8988T (cell line): ENCODE measurements at places on chromosomes 6 and 20.
A peak's percentile ranks its signal among the peaks of the same experiment; 100 is the strongest.

GRCh38 chr20:43040427-43040826, 149.3 kb downstream of the PTPRT start:
- no peak for DNase-seq

- DNase-seq, result no peak
These were observed 18.0 kb downstream of the SCAF8 start for GRCh38 chr6:154751011-154751800.

GRCh38 chr6:110491299-110491643, 14.9 kb upstream of the SLC22A16 start:
- DNase-seq, result no peak

DNA sequence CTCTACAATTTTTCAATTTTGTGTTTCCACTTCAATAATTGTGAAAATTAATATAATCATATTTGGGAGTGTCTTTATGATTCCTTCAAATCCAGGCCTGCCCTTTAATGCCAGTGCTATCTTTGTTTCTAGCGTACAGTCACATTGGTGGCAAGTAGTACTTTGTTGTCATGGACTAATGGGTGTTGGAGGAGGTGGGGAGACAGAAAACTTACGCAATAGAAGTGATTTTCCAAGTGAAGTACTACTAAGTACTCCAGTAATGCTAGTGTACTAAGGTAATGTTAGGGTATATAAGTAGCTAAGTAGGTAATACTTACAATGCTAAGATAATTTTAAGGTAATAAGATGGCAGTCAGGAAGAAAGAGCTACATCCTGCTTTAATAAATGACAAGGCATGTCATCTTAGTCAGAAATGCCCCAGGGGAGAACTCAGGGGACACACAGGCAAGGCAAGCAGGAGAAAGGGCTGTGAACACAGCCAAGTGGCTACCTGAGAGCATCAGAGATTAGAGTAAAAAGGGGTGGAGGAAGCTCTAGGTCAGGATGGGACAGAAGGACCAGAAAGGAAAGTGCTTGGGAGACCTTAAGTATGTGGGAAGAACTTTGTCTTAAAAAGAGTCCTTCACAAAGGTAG, 217.2 kb upstream of the PRDM1 start:
- DNase-seq, result no peak

GRCh38 chr6:12265791-12266190, 24.4 kb upstream of the EDN1 start:
- no peak for DNase-seq

DNA sequence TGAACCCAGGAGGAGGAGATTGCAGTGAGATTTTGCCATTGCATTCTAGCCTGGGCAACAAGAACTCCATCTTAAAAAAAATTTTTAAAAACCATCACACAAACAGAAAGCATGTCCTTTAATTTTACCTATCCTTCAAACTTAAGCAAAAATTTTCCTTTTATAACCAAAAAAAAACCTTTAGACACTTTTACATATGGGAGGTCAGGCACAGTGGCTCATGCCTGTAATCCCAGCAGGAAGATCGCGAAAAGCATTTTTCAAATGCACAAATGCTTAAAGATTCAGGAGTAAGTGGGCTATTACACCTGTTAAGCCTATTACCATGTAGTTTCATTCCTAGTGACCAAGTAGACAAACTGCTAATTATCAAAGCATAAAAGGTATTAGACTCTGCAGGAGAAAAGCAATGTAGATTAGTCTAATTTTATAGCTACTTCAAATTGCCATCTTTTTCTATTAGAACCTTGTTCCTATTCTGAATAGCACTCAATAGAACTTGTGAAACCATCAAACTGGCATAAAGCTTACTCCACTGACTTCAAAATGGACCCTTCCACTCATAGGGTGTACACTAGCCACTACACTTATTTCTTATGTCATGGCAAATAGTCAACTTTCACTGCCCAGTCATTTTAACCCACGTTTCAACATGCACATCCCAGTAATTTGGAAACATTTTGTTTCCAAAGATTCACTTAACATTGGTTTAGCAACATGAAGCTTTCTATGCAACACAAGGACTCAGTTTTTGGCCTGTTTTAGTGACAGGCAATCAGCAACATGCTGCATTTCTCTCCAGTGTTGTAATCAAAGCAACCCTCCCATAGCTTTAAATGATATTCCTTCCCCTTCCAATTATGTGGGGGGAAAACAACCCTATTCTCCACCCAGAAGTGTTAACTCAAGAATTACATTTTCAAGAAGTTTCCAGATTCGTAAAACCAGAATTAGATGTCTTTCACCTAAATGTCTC, 4.0 kb downstream of the EEF1A1 start:
- no peak for DNase-seq

- DNase-seq, result no peak
These were observed 570 bp downstream of the TULP4 start for GRCh38 chr6:158312672-158313397.

GRCh38 chr20:1940581-1940980, 45.4 kb downstream of the SIRPA start:
- no peak for DNase-seq

DNA sequence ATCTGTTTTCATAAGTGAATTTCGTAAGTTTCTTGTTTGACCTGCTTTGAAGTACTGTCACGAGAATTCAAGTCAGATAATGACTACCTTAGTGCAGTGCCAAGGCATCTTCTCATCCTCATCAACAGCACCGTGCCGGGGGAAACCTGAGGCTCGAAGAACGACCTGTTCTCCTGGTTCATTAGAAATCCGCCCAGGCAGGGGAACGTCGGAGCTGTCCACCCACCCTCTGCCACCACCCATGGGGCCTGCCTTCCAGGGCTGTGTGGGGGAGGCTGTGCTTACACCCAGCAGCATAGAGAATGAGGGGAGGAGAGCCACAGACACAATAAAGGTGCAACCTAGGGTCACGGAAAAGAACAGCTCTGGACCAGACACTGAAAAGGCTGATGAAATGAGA, 101.6 kb downstream of the RAMACL start:
- DNase-seq, result no peak

GRCh38 chr20:45779011-45779915, 12.4 kb downstream of the WFDC3 start:
- DNase-seq, result peak; percentile 46

DNA sequence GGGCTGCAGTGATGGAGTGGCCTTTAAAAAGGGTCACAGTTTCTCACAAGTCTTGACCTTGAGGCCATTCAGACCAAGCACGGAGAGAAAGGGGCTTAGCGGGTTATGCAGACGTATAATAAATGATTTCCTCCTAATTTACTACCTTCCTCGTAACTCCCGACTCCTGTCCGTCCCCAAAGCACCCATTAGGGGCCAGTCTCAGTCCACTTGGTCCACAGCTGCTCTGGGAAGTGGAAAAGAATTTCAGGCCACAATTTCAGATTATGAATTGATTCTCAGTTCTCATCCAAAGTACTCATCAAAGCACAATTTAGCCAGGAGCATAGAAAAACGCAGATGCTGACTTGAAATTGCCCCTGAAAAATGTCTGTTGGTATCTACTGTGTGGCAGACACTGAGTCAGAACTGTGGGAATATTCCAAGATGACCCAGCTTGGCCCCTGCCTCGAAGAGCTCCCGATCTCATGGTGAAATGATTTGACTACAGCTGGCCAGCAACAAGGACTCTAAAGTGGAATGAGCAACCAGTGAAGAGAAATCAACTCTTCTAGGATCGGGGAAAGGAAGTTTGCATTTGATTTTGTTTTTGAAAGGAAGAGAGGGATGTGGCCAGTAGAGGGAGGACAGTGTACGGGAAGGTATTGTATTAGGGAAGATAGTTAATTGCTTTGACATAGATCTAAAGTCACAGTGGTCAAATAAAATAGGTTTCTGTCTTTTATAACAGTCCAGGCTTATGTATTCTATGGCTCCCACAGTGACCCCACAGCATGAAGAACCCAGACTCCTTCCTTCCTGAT, 15.2 kb upstream of the STK35 start:
- no peak for DNase-seq

DNA sequence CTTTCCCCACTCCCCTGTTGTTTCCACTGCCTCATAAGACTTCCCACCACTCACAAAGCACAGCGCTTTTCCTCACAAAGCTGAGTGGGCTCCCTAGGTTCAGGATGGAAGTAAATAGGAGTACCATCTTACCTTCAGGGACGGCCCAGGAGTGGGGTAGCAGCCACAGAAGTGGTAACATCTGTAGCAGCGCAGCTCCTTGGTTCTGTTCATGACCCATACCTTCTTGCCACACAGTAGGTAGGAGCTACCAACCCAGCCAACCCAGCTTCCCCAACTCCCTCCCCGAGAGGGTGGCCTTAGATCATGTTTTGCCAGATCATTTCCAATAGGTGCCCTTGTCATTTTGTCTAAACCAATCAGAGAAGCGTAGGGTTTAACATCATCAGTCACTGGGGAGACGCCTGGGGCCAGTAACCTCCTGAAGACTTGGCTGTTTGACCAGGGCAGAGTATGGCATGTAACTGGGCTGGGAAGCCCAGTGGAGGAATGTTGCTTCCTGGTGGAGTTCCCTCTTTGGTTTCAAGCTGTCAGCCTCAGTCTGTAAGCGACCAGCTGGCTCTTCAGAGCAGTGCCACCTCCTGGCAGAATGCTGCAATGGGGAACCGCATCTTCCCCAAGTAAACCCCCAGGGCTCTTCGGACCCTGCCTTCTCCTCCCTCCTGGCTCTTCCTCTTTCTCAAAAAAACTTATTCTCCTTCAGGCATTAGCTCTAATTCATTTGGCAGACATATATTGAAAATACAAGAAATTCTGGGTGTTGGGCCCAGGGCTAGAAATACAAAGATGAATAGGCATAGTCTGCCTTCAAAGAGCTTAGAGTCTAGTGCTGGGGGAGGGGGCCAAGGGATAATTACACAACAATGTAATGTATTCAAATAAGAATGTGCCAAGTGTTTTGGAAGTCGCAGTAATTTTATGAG, at the start of gene HLA-DMA:
HLA-DMA (minus strand) TSS at position 281 of the 923 bp plus-strand sequence; CDS start at position 220, 61 bp downstream.
- DNase-seq, result no peak

- no peak for DNase-seq
These were observed 404.3 kb downstream of the EPM2A start for GRCh38 chr6:145331066-145331465.

GRCh38 chr6:56699066-56699654, 56.5 kb upstream of the DST start:
- no peak for DNase-seq

DNA sequence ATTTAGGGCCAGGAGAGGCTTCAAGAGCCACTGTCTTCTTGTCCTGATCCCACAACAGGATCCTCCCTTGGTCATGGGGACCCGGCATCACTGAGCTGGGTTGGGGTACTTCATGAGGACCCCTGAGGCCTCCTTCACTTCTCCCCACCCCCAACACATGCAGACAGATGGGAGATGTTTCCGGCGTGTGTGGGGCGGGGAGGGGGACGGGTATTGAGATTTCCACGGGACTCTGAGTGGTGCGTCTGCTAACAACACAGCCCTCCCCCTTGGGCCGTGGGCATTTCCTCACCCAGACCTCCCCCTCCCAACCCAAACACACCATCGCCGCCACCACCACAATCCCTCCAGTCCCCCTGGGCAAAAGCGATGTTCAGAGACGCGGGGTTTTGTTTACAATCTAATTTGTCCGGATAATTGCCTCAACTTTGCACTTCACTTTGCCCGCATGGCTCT, 906 bp upstream of the FOXP4 start:
- DNase-seq, result no peak

DNA sequence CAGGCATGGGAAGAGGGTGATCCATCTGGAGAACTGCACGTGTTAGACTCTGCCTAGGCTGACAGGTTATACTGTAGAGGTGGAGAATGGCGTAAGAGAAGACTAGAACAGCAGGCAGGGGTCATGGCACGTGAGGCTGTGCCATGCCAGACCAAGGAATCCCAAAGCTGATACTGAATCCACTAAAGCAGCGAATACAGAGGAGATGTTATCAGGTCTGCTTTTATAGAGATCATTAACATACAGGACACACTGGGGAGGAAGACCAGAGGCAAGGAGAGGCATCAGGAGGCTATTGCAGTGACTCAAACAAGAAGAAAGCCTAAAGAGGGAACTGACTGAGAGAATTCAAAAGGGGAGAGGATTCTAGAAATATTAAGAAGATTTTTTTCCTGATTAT, 12.9 kb downstream of the PHACTR1 start:
- DNase-seq, result no peak

DNA sequence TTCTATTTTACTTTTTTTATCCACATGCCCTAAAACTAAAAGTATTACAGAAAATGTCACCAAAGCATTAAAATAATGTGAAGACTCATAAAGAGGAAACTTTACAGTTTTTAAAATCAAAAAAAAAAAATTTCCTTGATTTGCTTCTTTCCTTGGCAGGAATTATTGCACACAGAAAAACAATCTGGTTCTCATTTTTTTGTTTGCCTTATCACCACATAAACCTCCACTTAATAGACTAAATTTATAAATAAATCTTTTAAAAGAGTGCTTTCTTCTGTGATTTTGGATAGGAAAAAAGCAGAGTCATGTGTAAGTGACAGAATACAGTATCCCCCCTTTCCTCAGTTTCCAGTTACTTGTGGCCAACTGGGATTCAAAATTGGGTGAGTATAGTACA, 695.1 kb upstream of the CITED2 start:
- DNase-seq, result no peak

GRCh38 chr6:105482227-105482844, 79.5 kb upstream of the PREP start:
- DNase-seq, result no peak

GRCh38 chr6:140156131-140156530, 781.7 kb upstream of the CITED2 start:
- no peak for DNase-seq

DNA sequence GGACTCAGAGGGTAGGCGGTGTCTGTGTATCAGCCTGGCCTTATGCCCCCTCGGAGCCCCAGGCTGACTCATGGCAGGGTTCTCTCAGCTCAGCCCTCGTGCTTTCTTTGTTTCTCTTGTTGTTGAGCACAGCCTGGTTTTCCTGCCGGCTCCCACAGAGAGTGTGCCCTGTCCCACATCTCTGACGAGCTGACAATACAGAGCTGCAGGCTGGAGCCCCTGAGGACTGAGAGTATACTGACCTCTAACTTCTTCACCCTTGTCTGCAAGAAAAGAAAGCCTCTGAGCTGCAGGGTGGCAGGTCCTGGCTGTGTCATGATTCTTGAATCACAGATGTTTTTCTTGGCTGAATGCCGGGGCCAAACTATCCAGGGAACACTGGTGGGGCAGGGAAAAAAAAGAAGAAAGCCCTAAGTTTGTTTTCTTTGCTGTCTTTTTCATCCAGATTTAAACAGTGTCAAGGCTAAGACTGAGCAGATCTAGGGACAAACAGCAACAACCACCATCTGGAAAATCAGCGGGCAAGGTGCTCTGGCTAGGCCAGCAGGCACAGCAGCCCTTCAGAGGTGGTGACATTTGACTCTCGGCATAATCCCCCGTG, 63.3 kb upstream of the ZNF133 start:
- peak; percentile 23 for DNase-seq
